ENCODE measurements at places on chromosomes 1 and 21.
A peak's percentile ranks its signal among the peaks of the same experiment; 100 is the strongest.

GRCh38 chr1:89310976-89311375 lies 38.3 kb upstream of the GBP5 start:
- no peak for DNase-seq

- no peak for DNase-seq
Measured at GRCh38 chr1:228913626-228914414, 178.5 kb downstream of the RHOU start.

- no peak for DNase-seq
Measured at GRCh38 chr1:44168520-44169098, 27.2 kb upstream of the KLF18 start.

DNA sequence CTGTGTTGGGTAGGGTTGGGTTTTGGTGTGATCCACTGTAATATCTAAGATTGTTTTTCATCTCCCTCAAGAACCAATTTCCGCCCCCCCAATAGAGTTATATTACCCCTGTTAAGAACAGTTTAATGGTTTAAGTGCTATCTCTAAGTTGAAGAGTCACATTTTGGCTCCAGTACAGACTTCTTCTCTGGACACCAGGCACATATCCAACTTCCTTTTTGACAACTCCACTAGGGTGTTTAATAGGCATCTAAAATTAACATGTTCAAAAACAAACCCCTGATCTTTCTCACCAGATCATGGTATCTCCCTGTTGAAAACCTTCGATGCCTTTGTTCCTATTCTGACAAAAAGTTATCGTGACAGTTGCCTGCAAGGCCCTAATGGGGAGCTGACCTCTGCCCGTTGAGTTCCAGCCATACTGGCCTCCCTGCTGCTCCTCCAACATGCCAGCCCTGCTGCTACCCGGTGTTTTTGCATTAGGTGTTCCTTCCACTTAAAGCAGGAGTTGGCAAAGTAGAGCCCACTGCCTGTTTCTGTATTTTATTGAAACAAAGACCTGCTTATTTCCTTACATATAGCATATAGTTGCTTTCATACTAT lies 18.6 kb downstream of the USP24 start:
- no peak for DNase-seq

- no peak for DNase-seq
Measured at GRCh38 chr1:9186082-9186859, 48.3 kb upstream of the H6PD start.

DNA sequence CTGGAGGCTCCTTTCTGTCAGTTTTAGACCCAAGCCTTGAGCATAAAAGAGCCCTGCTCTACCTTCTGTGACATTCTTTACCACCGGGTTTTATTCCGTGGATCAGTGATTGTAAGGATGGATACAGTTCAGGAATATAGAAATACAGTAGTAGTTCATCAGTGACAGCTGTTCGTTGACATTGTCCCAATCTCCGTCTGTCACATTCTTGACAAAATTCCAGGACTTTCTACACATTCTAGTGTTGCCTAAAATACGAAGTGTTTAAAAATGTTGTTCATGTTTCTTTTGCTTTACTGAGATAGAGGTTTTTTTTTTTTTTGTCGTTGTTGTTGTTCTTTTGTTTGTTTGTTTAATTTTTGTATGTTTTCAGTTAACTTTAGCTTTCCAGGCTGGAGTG lies 29.9 kb downstream of the MAP10 start:
- DNase-seq = no peak

DNA sequence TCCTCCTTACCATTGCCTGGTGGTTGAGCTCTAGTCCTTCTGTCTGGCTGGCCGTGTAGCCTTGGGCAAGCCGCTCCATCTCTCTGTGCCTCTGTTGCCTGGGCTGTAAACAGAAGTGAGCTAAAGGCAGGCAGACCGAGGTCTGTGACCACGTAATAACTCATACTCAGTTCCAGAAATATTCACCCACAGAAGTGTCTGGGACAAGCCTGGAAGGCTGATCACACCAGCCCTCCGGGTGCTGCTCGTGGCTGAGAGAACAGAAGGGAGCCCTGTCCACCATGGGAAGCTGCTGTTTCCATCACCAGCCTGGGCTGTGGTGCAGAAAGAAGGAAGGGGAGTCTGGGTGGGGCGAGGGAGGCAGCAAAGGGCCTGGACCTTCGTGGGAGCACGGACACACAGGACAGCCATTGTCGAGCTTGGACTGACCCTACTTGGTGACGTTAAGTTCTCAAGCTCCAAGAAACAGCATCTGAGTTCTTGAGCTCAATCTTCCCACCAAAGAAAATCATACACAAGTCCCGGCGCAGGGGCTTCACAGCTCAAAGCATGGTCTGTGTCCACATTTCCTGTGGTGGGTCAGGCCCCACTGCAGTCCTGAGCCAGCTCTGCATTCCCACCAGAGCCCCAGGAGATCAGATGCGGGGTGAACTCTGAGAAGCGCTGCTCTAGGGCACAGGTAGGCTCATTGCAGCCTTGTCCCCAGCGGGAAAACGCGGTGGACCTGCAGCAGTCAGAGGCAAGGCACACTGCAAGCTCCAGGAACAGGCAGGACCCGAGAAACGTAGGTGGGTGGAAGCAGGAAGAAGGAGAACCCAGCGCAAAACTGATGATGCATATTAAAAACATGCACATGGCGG lies 61.8 kb downstream of the RUNX3 start:
- no peak for DNase-seq

DNA sequence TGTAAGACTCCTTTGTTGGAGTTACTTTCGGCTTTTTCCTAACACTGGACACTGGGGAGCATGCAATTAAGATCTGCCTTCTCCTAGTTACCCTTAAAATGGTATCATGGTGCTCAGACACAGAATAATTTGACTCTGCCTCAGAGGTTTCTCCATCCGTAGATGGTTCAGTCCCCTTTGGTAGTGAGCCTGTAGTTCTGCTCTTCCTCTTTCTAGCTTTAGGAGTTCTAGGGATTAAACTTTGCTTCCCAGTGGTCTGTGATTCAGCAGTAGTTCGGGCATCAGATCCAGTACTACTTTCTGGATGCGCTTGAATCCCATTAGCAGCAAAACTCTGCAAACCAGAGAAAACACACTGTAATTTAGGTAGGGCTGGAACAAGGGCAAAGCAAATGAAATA lies 1.5 kb downstream of the DNTTIP2 start:
- DNase-seq = no peak

DNA sequence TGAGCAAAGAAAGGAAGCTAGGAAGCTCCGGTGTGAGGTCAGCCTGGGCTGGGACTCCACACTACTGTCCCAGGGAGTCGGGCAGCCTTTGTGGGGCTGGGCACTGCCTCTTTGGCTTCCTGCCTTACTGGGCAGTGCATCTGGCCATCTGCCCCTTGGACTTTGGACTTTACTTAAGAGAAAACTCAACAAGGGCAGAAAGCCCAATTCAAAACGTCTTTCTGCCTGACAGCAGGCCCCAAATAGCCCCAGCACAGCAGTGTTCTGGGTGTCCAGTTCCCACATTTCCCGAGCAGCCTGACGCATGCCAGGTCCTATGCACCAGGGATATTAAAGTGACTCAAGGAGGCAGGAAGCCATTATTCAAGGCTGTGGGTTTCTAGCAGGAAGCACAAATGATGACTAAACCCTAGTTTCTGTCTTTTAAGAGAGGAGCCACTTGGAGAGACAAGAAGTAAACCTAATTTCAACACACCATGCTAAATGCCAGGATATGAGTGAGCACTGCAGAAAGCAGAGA lies 37.9 kb upstream of the EDEM3 start:
- peak; percentile 23 for DNase-seq

GRCh38 chr1:183571678-183572268 lies 18.5 kb downstream of the NCF2 start:
- no peak for DNase-seq

DNA sequence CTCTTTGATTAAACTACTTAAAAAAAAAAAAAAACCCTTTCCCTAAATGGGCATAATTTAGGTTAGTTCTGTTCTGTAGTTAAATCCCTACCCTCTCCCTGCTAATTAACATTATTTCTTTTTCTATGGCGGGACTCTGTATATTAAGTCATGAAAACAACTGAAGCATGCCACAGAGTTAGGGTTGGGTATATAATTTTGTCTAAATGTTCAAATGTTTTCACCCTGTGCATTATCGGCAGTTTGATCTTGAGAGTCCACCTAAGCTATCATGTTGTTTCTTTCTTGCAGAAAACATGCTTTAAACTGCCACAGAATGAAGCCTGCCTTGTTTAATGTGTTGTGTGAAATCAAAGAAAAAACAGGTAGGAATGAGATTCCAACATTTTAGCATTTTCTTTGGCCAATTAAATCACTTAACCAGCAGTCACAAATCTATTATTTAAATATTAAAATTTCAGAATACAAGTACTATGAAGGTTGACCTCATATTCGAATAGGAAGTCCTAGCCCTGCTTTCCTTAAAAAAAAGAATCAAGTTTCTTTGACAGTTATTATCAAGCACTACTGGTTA lies 4.0 kb downstream of the PBX1 start:
- no peak for DNase-seq

DNA sequence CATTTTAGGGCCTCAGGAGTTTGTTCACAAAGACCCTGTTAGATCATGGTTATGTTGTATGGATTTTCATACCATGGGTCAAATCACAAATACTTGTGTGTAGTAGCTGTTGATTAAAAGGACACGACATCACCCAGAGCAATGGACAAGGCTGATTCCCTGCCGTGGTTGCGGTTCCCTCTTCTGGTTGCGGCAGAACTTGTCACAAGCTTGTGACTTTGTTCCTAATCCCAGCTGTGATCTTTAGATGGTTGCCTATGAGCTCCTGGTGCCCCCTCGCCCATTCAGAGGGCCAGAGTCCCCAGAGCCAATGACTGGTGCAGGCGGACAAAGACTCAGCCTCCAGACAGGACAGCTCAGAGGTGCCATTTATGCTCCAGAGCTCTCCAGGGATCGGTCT lies 11.8 kb upstream of the SDHB start:
- DNase-seq = no peak

DNA sequence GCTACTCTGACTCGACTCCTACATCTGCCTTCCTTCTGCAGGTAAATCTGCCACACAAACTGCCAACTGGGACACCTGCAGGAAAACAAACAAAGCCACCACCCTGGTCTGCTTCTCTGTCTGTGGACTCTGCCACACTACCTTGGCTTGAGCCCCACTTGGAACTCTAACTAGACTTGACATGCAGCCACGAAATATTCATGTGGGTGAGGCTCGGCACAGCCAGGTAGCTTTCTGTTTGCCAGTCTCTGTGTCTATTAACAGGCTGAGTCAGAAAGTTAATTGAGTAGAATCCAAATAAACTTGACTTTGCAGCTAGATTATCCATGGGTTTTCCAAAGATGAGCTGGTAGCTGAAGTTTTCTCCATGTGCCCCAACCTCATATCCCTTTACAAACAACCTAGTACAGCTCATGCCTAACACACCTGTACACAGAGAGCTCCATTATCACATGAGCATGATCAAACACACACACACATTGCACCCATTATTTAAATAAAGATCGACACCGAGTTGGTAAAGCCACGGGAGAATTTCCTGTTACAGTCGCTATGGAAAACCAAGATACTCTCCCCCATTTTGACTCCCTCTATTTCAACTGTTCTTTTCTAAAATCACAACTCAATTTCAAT lies 808 bp downstream of the C1orf116 start:
- DNase-seq = no peak

GRCh38 chr1:154448331-154448811 lies 43.2 kb downstream of the IL6R start:
- DNase-seq = no peak

DNA sequence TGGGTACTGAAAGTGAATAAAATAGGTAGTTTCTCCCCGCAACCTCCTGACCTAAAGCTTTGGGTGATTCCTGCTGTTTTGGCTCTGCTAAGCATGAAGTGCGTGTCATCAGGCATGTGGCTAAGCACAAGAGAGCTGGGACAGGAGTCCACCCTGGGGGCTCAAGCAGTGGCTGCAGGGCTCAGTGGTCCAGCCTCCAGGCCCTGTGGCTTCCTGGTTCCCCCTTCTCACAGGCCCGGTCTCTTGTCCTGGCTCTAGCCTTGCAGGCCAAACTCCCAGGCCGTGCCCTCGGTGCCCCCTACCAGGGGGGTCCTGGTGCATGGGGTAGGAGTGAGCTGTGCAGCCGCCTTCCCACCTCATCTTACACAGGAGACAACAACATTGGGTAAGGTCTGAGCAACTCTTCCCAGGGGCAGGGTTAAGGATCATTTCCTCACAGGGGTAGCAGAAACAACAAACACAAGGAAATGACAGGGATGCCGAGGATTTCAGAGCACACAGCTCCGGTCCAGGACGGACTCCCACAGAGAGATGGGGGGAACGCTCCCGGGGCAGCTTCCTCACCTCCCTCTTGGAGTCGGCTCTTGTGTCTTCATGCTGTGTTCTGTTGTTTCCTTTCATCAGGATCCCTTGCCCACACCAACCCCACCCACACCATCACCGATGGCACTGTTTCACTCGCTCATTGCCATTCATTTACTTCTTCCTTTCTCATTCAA lies 19.8 kb upstream of the SLC2A1 start:
- no peak for DNase-seq

GRCh38 chr1:78289603-78290002 lies 201.2 kb upstream of the PTGFR start:
- no peak for DNase-seq

DNA sequence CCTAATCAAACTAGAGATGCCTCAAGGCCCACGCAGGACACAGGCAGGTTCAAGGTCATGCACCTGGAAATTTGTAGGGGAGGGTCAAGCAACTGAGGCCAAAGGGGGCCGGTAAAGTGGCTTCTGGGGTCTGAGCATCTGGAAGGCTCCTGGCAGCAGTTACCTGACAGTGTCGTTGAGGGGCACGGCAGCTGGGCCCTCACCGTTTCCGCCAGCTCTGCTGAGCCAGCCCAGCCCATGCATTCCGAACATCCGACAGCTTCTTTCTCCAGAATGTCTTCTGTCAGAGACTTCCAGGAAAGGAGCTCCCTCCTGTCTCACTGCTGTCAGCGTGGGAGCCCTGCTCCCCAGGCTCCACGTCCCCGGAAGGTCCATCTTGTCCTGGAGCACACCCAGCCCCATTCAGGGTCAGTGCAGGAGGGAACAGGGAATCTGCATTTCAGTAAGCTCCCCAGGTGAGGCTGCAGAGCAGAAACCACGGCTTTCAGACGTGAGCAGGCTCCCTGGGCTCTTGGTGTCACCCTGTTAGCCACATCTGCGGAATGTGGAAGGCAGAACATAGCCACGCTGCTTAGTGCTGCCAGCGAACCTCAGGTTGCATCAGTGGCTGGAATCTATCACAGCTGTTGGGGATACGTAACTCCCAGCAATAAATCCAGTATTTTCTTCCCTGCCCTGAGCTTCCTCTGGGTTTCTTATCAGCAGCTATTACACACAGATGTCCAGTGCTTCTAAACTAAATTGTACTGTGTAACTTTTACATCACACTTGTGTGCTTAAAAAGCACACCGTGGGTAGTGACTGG lies 36.3 kb upstream of the FAM3B start:
- no peak for DNase-seq
